Fibroblast of skin of back (primary cell): ENCODE measurements at places on chromosomes 2 and 18.

GRCh38 chr2:83665894-83666293 lies 793.2 kb downstream of the SUCLG1 start:
- DNase-seq = peak; percentile 83

DNA sequence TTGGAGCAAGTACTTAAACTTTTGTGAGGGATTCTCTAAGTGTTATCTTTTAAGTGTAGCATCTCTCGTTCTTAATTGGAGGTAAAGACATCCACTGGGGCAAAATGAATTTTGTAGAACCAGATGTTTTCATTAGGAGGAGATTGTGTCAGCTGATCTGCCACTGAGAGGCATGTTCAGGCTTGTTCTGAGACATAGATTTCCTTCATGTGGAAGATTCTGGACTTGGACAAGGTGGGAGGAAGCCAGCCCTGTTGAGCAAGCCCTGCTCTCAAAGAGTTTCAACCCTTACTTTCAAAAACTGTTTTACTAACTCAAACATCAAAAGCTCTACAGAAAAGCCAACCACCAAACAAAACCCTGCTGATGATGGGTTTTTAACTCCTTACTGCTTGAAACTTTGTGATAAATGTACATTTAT lies 6.5 kb downstream of the MAP4K4 start:
- DNase-seq = peak; percentile 43

GRCh38 chr2:70258532-70258875 lies 567 bp downstream of the PCYOX1 start:
- peak; percentile 16 for DNase-seq

DNA sequence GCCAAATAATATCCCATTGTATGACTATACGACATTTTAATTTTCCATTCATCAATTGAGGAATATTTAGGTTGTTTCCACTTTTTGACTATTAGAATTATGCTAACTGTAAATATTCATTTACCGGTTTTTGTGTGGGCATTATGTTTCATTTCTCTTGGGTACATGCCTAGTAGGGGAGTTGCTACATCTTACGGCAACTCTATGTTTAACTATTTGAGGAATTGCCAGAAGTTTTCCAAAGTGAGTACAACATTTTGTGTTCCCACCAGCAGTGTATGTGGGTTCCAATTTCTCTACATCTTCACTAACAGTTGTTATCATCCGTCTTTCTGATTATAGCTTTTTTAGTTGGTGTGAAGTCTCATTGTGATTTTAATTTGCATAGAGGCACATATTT lies 1.6 kb upstream of the KDSR start:
- DNase-seq = no peak

GRCh38 chr2:24792542-24792873 lies 683 bp downstream of the PTRHD1 start:
- no peak for DNase-seq

- no peak for DNase-seq
These were observed 5.1 kb downstream of the SERPINB11 start for GRCh38 chr18:63707816-63708215.
